ENCODE measurements at places on chromosomes 2 and 18.

GRCh38 chr18:51660188-51660715, 462.8 kb upstream of the MEX3C start:
- DNase-seq: no peak

GRCh38 chr18:54241483-54241882, 17.0 kb upstream of the MBD2 start:
- no peak for DNase-seq

GRCh38 chr18:568731-569130, 11.4 kb upstream of the CETN1 start:
- no peak for DNase-seq

DNA sequence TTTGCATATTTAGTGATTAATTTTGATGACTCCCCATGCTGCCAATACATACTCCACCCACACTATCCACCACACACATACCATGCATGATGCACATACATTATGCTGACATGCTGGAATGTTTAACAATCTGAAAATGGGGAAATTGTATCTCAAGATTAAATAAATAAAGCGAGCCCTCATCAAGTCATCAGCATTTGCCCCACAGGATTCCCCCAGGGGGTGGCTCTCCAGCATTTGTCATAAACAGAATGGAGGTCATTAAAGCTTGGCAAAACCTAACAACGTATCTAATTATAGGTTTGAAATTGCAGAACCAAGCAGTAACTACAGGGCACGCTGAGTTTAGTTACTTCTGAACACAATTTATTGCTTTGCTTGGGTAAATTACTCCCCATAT, 141.2 kb upstream of the TACR1 start:
- DNase-seq: no peak

GRCh38 chr2:216695401-216695821, at the start of gene IGFBP5:
IGFBP5 (minus strand) TSS chr2:216695549; CDS start chr2:216694775, 774 bp downstream.
- DNase-seq: no peak

GRCh38 chr18:39786477-39786876, 2168.6 kb upstream of the PIK3C3 start:
- no peak for DNase-seq

- DNase-seq: no peak
These were observed 471.3 kb downstream of the ZEB2 start for GRCh38 chr2:144048631-144049060.

DNA sequence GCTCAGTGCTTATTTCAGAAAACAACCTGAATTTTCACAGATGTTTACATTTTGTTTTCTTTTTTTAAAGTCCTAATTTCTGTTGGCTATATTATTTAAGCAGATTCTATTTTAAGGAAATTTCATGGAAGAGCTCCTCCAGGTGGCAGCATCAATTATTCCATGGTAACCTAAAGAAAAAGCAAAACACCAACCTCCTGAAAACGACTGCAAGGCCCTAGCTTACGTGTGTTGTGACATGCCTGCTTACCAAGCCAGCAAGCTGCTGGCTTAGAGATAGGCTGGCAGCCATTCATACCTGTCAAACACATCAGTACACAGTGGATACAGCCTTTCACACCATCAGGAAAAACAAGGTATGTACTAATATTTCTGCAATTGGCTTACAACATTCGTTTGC, 64.9 kb downstream of the LPIN2 start:
- no peak for DNase-seq

DNA sequence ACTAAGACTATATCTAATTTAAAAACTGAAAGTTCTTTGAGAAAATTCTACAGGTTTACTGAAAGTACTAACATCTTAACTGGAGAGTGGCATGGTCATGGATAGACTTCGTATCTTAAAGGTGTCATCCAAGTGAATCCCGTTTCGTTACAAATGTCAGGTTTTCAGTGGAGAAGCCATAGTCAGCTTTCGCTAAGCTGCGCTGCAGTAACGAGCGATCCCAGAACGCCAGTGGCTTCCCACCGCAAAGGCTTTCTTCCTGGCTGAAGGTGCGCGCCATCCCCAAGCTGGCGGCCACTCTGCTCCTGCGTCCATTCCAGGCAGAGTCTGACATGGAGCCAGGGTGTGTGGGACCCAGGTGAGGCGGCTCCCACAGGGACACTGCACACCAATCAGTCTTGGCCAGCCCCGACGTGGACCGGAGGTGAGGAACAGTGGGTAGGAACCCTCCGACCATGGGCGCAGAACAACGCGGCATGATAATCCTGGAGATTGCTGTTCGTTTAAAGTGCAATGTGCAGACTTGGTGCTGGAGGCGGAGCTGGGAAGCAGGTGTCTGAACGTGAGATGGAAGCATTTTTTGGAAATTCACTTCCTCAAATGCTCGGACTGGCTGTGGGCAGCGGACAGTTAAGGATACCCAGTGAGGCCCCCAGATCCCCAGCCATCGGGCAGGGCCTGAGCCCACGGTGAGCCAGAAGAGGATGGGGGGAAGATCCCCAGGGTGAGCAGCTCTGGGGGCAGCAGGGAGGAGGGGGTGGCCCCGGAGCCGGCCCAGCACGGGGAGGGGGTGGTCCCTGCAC, 27.8 kb upstream of the KCNG2 start:
- DNase-seq: no peak

GRCh38 chr2:73368781-73369180, 16.9 kb upstream of the ALMS1 start:
- no peak for DNase-seq

DNA sequence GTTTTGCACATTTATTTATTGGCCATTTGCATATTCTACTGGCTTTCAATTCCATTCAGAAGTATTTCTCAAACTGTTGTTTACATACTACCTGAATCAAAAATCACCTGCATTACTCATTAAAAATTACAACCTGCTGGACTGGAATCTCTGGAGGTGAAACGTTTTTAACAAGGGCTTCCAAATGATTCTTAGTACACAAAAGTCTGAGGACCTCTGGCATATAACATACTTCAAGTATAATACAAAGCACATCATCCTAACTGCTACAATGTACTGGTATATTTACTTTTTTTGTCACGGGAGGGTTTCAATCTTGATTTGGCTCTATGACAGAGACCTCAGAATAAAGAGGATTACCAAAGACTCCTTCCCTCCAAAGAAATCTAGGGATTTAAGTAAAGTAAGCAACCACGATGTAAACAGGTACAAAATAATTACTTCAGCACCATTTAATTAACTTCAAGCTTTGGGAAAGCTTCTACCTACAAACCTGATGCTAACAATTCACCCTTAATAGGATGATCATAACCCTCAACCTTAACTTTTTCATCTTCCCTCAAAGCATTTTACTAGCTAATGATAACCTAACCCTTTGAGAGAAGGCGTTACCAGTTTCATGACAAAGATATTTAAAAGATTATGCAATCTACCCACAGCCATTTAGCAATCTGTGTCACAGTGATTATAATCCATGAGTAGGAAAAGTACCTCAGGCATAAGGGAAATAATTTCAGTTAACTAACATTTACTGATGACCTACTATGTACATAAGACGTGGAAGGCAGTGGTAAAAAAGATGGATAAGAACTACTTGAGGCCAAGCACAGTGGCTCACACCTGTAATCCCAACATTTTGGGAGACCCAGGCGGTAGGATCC, 24.7 kb downstream of the ATAD2B start:
- DNase-seq: no peak

- no peak for DNase-seq
These were observed 26.2 kb downstream of the HK2 start for GRCh38 chr2:74860079-74860478.

- no peak for DNase-seq
These were observed 182.5 kb downstream of the ANKRD44 start for GRCh38 chr2:197128126-197128525.

DNA sequence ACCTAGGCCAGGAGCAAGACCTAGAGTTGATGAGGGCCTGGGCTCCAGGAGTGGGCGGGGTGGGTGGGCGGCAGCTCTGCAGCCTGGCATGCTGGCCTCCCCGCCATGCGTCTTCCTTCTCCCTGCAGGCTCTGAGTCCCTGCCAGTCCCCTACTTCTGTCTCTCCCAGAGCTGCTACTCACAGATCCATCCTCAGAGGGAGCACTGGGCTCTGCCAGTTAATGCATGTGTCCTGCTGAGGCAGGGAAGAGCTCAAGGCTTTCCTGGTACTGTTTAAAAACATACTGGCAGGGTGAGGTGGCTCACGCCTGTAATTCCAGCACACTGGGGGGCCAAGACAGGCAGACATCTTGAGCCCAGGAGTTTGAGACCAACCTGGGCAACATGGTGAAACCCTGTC, 38.7 kb upstream of the EDAR start:
- no peak for DNase-seq

DNA sequence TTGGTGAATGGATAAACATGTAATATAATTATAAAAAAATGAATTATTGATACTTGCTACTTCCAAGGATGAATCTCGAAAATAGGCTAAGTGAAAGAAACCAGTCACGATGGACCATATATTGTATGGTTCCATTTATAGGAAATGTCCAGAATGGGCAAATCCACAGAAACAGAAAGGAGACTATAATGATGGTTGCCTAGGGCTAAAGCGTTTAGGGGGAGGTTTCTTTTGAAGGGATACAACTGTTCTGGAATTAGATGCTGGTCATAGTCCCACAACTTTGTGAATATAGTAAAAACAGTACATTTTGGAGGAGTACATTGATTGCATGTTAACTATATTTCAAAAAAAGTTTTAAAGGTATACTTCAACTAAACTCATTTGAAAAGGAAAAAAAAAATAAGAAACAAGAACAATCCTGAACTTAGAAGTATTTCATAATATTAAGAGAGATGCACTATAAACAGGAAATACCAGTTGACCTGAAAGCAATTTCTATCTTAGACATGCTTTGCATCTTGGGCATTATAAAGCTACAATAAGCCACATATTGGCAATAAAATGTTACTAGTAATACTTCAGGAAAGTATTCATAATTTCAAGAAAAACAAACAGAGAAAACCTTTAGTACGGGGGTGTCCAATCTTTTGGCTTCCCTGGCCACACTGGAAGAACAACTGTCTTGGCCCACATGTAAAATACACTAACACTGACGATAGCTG, 130.0 kb downstream of the C2orf74 start:
- no peak for DNase-seq

GRCh38 chr2:61640406-61640805, 102.2 kb upstream of the XPO1 start:
- DNase-seq: no peak

- DNase-seq: no peak
These were observed 79.4 kb downstream of the MYOM1 start for GRCh38 chr18:3140342-3140741.

GRCh38 chr18:76687304-76687962, 134.9 kb upstream of the ZNF236 start:
- no peak for DNase-seq

- no peak for DNase-seq
These were observed 37.4 kb downstream of the MEIS1 start for GRCh38 chr2:66472225-66472843.

DNA sequence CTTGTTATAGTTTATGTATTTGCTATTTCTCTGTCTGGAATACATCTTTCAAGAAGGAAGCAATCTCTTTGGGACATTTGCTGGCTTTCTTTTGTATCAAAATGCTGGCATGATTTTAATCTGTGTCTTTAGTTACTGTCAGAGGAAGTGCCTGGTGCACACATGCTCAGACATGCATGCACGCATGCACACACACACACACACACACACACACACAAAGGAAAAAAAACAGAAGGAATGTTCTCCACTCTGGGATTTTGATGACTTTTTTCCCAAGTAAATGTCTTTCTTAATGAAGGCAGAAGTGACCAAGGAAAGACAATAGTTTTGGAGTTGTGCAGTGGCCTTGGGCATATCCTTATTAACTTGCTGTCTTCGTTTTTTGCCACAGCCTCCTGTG, 6.7 kb downstream of the GNAL start:
- DNase-seq: no peak

- DNase-seq: no peak
These were observed 66.0 kb upstream of the KCTD1 start for GRCh38 chr18:26614374-26614773.

DNA sequence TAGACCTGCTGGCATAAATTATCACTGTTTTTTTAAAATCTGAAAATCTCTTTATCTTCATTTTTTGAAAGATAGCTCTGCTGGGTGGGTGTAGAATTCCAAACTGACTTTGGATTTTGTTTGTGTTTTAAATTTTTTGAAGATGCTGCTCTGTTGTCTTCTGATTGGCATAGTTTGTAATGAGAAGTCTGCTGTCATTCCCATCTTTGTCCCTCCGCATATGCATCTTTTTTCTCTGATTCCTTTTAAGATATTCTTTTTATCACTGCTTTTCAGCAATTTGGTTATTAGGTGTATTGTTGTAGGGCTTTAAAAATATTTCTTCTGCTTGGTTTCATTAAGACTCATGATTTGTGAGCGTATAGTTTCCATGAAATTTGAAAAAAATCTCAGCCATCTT, 7.2 kb downstream of the SNED1 start:
- DNase-seq: no peak

DNA sequence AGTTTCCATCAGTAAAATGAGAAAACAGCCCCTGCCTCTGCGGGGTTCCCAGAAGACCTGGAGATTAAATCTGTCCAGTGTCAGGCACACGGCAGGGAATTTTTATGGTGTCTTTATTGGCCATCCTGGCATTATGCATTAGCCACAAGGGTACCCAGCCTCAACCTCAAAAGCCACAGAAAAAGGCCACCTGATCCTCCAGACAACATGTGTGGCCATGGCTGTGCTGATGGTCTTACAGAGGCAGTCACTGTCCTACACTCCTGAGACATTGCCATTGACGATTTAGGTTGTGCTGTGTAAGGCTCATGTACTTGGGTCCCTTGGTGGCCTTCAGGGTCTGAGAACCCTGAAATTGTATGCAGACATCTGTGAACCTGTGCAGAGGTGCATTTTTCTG, 115.6 kb downstream of the SMAD7 start:
- no peak for DNase-seq

DNA sequence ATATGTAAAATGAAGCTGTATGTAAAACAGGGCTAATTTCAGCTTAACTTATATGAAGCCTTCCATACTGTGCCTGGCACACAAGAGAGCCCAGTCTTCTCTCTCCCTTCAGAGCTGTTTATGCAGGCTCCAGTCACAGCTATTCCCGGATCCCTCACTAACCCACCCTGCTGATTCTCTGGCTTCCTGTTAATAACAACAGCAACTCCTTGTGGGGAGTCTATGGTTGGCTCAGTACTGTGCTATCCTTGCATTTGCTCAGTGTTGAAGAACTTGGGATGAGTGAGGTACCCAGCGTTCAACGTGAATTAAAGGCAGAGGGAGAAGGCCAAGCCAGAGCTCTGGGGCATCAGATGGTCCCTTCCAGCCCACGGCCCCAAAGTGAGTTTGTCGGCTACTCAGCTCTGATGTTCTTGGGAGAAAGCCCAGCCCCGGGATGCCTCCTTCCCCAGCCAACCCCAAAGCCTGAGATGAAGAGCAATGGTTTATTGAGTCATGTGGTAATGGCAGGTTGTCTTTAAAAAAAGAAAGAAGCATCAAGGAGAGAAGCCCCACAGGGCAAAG, 43.2 kb downstream of the PSD4 start:
- DNase-seq: no peak
